T-helper 1 cell (primary cell): ENCODE measurements at places on chromosomes 12 and 14.

DNA sequence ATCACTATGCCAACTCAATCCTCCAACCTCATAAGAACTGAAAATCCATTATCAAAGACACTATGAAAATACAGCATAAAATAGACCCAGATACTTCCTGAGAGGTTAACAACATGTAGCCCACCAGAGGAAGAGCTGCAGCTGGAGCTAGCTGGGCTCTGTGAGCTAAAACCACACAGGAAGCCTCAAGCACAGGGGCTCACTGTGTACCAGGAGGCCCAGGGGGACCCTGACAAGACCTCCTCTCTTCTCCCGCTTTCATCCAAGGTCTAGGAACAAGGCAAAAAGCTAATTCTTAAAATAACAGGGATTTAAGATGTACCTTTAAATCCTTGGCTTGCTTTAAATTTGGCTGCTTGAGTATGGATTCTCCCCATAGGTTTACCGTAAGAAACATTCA is 53.6 kb downstream of the EIF2S3B start:
- DNase-seq: no peak

DNA sequence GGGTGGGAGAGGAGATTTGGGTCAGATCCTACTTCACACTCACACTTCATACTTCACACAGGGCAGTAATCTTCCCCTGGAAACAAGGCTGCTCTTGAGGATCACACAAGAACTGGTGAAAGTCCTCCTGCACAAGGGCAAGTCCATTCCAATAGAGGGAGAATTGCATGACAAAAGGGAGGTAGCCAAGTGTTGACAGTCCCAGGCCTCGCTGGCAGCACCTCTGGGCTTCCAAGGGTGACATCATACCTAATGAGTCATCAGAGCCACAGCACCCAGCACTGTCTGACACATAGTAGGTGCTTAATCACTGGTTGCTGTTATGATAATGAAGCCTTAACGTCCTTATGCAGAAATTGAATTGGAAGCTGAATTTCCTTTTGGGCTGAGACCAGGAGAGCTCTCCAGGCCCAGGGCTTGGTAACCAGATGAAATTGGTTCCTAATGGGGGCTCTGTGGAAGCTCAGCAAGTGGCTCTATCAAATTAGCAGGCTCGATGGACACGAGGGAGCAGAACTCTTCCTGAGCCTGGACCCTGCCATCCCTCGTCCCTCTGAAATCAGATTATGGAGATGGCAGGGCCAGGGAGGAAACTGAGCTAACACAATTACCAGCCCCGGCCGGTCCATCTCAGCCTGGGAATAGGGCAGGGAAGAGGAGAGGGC is 58.8 kb upstream of the ACTN1 start:
- no peak for DNase-seq

GRCh38 chr14:46885566-46885965 is 234.0 kb upstream of the RPL10L start:
- no peak for DNase-seq

DNA sequence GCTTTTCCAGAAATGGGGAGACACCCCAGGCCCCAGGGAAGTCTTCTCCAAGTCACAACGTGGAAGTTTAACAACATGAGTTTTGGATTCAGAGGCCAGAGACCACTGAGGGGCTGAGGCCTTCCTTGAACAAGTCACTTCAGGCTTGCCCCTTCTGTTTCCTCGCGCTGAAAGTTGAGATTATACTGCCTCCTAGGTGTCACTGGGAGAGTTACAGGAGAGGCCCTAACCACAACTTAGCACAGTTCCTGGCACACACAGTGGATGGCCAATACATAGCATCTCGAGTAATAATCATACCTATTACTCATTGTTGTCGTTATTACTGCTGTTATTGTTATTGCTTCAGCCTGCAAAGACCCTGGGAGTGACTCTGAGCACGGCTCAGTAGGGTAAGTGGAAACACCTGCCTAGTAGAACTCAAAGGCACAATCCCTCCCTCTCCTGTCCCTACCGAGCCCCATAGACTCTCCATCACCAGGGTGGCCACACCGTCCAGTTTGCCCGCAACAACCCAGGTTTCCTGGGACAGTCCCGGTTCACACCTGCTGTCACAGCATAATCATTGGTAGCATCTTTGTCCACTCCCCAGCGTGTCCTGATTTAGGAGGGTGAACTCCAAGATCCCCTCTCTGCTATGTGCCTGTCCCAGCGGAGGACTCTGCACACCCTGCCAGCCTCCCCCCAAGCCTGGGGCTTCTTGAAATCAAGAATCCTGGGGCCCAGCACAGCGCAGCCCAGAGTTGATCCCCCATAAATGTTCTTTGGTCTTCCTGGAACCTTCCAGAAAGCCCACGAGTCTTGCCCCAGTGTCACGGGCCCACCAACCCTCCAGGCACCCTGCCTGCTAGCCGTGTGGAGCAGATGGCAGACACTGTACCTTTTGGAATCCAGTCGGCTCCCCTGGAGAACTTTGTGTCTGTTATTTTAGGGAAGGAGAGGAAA is 85.0 kb downstream of the SYNE3 start:
- no peak for DNase-seq

DNA sequence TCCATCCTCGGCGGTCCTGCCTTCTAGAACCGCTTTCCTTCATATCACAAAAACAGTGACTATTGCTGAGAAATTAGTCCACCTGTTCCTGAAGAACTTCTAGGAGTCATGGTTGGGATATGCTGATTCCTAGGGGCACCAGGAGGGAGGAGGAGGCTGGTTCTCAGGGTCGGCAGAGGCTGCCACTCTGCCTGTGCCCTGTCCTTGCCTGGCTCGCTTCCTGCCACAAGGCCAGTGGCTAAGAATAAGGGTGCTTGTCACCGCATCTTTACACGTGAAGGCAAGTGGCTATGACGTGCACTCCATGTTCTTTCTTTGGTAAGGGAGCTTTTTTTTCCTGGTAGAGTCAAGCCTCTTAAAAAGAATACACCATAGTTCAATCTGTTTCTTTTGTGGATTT is 18.7 kb upstream of the DGLUCY start:
- DNase-seq: no peak

DNA sequence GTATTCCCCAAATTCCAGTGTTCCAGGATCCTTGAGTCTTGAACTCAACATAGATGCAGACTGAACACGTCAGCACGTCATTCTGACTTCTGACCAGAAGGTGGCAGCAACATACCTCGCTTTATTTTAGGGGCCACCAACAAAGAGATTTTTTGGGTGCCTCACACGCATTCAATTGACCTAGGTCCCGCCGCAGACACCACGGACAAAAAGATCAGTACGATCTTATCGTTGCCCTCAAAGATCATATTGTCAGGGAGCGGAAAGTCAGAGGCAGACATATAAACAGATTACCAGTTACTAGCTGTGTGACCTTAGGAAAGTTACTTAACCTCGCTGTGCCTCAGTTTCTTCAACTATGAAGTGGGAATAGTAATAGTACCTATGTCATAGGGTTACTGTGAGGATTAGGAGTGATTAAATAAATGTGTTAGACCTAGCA is 6.5 kb upstream of the PRPH start:
- DNase-seq: peak; percentile 65

DNA sequence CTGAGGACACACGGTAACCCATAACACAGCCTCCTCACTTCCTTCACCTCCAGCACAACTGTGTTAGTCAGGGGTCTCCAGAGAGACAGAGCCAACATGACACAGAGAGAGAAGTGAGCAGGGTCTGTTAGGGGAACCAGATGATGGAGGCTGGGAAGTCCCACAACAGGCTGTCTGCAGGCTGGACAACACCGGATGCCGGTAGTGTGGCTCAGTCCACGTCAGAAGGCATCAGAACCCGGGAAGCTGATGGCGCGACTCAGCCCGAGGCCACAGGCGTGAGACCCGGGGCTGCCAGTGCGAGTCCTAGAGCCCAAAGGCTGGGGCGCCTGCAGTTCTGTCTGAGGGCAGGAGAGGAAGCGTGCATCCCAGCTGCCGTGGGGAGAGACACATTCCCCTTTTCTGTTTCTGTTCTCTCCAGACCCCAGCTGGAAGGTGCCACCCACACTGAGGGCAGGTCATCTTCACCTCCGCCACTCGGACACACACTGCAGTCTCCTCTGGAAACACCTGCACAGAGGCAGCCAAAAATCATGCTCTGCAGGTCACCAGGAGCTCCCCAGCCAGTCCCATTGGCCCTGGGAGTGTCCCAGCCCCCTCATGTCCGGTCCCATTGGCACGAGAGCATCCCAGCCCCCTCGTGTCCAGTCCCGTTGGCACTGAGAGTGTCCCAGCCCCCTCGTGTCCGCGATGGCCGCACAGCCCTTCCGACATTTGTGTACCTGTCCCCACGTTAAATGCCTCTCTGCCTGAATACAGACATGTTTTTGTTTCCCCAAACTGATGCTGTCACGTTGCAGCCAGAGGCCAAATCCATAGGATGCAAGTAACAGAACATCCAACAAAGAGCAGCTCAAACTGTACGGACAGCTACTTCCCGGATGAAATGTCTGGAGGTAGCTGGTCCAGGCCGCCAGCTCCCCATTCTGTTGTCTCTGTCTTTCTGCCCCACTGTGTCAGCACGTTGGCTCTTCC is 7.9 kb upstream of the FBRSL1 start:
- DNase-seq: no peak

DNA sequence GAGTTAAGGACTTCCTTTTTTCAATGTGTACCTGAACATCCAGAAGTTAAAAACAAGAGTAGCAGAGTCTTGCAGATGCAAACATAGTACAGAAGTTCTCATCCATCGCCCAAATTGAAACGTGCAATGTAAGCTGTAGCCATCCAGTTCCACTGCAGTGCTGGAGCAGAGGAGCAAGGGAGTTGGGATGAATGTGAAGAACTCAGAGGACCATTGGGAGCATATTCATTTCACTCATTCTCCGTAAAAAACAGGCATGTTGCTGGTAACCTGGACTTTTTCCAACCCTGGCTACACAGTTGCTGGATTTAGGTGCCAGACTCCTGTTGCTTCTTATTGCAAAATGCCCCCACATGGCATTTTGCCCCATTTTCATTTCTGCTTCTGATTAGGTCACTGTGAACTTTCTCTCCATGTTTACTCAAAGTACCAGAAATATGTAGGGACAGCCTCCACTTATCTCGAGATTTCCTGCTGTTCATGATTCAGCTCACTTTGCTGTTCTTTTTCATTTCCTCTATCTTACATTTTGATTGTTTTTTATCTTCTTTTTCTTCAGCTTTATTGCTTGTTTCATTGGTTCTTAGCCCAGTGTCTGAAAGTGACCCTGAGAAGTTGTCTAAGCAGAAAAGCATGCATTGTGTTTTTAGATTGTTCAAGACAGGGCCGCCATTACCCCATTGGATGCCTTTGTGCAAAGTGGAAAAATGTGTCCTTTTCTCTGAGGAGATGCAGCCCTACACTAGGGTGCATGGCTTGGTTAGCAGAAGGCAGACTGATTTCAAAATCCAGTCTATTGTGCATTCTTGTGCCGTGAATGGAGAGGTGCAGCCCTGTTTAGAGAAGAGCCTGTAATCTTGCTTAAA is 109.0 kb upstream of the AMIGO2 start:
- no peak for DNase-seq

DNA sequence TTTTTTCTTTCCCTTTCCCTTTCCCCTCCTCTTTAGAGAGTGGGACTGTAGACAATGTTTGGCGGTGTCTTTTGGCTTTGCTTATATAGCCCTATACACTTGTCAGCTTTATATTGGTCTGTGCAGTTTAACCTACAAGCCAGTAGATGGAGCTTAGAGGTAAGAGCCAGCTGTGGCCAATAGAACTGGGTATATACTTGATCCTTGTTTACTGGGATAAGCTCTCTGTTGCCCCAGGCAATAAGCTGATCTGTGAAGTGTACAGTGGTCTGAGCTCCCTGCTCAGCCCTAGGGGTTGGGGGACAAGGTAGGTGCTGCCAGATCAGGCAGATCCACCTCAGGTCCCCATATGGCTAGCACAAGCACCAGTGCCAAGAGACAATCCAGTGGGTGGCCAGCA is 434.1 kb downstream of the NOVA1 start:
- DNase-seq: no peak

GRCh38 chr14:103739793-103740501 is 24.3 kb downstream of the ZFYVE21 start:
- DNase-seq: no peak

- DNase-seq: peak; percentile 42
These were observed 43.7 kb downstream of the KDM2B start for GRCh38 chr12:121536899-121537813.

GRCh38 chr12:109752117-109753053 is 38.8 kb downstream of the FAM222A start:
- DNase-seq: no peak

DNA sequence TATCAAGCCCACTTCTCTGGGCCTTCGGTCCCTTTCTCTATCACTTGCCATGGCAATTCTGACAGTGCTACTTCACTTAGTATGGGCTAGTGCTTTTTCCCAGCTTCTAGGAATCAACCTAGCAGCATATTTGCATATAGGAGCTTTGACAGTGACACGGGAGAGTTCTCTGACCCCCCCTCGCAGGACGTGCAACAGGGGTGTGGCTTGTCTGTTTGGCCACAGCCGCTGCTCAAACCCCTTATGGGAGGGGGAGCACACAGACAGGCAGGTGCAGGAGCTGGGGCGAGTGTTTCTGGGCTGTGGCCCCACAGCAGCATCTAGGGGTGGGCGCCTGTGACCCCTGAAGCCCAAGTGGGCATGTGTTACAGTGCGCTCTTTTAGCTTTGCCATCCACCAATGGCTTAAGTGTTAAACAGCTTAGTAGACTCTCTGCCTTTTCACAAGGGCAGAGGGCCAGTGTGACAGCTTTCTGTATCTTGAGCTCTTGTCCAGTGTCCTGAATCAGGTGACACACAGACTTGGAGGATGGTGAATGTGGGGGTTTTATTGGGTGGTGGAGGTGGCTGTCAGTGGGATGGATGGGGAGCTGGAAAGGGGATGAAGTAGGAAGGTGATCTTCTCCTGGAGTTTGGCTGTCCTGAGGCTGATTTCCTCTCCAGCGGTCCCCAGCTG is 229.3 kb downstream of the PCNX1 start:
- DNase-seq: no peak

DNA sequence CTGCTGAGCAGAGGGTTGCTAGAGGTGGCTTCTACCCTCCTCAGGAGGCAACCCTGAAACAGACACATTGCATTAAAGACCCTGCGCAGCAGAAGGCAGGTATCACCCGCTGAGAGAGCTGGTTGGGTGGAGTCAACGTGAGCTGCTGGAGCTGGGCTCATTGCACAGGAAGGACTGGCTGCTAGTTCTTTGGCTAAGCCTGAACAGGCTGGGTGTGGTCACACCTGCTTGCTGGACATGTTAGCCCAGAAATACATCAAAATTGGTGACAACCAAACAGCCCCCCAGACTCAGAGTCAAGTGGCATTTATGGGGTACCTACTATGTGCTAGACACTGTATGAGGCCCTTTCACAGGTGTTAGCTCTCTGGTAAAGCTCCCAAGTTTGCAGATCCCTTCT is 33.8 kb upstream of the IRF2BPL start:
- DNase-seq: no peak
